ENCODE measurements at places on chromosomes 7 and 10.

GRCh38 chr10:77034240-77034639 is 603.4 kb downstream of the KCNMA1 start:
- DNase-seq: no peak

GRCh38 chr10:98125940-98126631 is 8.4 kb upstream of the R3HCC1L start:
- DNase-seq: peak; percentile 26

DNA sequence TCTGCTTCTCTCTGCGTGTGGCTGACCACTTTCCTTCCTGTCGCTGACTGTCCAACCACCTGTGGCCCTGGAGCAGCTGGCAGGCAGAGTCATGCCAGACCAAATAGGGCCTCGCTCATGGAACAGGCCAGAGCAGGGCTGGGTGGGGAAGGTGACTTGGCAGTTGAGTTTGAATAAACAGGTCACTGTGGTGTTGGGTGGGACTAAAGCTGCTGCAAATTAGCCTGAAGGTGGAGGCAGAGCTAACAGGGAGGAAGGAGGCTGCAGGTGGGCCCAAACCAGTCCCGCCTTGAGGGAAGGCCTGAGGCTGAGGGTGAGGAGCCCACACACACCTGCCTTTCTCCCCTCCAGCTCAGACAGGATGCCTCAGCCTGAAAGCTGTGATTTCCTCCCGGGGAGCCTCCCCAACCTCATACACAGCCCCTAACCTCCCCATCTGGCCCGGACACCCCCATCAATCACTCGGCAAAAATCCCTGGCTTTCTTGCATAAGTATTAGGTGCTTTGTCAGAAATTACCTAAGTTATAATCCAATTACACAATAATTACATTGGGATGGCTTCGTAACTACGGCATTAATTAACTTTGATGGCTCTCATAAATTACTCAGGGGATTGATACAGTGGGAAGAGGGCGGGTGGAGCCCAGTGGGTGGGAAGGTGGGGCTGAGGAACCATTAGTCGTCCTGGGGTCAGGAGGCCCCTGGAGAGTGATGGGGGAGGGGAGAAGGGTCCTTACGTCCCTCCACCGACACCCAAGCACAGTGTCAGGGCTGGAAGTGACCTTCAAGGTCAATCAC is 97.7 kb upstream of the PCBD1 start:
- no peak for DNase-seq

DNA sequence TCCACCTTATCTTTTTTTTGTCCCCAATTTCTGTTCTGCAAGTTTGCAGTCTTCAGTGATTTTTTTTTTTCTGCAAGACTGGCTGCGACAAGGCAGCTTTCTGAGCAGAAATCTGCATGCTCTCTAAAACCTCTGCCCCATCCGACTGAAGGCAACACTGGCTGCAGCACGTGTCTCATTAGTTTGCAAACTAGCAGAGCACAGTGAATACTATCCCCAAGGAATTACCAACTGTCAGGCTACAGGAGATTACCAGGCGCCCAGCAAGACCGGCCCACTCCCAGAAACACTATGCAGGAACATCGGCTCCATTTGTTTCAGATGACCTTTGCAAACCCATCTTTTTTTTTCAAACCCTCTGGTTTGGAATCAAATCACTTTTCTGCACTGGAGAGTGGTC is 538.8 kb downstream of the SORCS1 start:
- no peak for DNase-seq

DNA sequence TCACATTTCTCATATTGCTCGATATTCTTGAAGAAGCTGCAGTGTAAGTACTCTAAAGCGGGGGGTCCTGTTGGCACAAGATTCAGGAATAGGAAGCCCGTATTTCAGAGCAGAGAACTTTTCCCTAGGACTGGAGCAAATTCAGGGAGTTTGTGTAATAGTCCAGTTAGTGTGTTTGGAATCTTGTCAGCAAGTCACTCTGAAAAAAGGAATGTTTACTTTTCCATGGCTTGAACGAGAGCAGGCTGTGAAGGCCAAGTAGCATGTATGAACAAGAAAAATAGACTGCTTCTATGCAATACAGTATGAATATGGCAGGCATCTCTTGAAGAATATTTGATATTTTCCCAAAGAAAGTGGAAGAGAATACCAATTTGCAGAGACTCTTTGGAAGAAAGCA is 39.8 kb downstream of the CDC123 start:
- no peak for DNase-seq

GRCh38 chr7:101718363-101719122 is 89.4 kb upstream of the MYL10 start:
- DNase-seq: peak; percentile 71

- DNase-seq: no peak
Measured at GRCh38 chr10:123200531-123200930, 46.3 kb downstream of the BUB3 start.

DNA sequence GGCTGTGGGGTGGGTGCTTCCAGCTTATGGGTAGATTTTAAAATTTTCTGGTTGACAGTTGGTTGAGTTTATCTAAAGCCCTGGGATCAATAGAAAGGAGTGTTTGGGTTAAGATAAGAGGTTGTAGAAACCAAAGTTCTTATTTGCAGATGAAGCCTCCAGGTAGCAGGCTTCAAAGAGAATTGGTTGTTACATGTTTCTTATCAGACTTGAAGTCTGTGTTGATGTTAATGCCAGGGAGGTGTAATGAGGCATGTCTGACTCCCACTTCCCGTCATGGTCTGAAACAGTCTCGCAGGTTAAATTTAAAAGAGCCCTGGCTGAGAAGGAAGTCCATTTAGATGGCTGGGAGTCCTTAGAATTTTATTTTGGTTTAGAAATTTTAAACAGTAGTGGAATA is 165.2 kb upstream of the TMEM72 start:
- DNase-seq: no peak

DNA sequence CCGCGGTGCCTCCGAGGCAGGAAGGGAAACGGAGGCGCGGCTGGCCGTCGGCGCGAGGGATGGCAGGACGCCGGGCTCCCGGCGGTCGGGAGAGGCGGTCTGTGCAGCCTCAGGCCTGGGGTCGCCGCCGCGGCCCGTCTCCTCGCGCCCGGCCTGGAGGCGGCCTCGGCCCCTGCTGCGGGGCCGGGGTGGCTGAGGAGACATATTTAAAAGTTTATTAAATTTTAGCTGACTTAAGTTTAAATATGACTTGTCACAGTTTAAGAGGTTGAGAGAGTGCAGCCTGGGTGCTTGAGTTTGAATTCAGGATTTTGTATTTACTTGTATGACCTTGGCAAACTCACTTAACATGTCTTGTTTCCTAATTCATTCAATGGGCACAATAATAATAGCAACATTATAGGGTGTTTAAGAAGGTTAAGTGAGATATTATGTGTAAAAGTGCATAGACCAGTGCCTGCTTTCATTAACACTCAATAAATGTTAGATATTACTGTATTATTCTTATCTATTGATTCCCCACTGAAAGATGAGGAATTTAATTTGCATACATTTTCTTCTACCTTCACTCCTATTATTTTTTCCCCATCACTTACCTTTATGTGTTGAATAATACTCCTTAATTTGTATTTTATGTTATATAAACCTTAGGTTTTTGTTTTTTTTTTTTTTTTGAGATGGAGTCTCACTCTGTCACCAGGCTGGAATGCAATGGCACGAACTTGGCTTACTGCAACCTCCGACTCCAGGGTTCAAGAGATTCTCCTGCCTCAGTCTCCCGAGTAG is 718 bp downstream of the DYNC2I1 start:
- no peak for DNase-seq

- no peak for DNase-seq
Measured at GRCh38 chr7:10483671-10484070, 490.0 kb upstream of the PHF14 start.

- DNase-seq: no peak
Measured at GRCh38 chr7:3201937-3202710, 98.9 kb upstream of the SDK1 start.

- DNase-seq: no peak
Measured at GRCh38 chr7:29300649-29301048, 106.1 kb downstream of the CHN2 start.

DNA sequence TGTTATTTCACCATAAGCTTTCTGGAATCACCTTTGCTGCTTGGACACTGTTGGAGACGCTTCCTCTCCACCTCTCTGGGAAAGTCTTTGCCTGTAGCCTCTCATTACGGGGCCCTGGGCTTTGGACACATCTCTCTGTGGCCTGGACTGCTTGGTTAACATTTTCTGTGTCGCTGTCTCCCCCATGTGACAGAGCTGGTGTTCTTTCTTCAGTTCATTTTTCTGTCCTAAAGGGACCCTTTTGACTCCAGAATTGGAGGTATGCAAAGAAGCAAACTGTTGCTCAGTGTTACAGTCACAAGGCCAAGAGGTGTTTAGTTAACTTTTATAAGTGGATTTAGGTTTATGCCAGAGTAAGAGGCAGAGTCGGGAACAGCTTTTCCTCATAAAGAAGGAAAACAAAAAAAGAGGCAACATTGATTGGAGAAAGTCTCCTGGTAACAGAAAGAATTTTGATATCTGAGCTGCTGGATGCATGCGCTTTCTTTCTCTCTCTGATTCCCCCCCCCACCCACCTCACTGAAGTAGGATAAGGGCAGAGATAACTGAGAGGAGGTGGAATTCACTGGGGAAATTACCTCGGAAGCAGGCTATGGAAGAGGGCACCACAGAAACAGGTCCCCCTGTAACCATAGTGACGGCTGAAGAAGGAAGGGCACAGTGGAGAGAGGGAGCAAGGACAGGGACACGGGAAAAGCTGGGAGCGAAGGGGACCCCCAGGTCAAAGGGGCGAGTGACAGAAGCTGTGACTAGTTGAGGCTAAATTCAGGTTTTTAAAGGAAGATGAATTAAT is 57.8 kb downstream of the LGI1 start:
- DNase-seq: no peak

Data from T1000 (cell line).